ENCODE measurements at places on chromosomes 5 and 9.

- no peak for DNase-seq
These were observed 70.0 kb downstream of the EXOSC2 start for GRCh38 chr9:130763331-130764171.

GRCh38 chr9:134916161-134916665 is 1.5 kb downstream of the FCN1 start:
- no peak for DNase-seq

GRCh38 chr5:68515514-68515913 is 300.0 kb downstream of the PIK3R1 start:
- DNase-seq, result no peak

GRCh38 chr9:135805422-135806022 is 101.8 kb downstream of the CAMSAP1 start:
- DNase-seq, result no peak

GRCh38 chr9:123542435-123543225 is 186.6 kb downstream of the CRB2 start:
- DNase-seq, result no peak

DNA sequence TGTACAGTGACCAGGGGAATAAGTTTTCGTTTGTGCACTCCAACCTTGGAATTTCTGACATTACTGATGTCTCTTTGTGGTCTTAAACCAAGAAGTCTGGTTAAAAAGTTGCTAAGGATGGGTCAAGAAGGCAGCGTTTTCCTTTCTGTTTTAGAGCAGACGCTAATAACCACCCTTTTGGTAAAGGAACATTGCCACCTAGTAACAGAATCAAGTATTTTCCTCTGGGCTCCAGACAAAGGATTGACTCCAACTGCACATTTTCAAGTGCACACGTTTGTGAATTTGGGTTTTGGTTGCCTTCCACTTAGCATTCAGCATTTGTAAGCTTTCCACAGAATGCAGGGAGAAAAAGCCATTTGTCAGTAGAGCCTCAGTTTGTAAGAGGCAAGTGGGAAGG is 22.2 kb upstream of the CEP78 start:
- DNase-seq, result peak; percentile 30

DNA sequence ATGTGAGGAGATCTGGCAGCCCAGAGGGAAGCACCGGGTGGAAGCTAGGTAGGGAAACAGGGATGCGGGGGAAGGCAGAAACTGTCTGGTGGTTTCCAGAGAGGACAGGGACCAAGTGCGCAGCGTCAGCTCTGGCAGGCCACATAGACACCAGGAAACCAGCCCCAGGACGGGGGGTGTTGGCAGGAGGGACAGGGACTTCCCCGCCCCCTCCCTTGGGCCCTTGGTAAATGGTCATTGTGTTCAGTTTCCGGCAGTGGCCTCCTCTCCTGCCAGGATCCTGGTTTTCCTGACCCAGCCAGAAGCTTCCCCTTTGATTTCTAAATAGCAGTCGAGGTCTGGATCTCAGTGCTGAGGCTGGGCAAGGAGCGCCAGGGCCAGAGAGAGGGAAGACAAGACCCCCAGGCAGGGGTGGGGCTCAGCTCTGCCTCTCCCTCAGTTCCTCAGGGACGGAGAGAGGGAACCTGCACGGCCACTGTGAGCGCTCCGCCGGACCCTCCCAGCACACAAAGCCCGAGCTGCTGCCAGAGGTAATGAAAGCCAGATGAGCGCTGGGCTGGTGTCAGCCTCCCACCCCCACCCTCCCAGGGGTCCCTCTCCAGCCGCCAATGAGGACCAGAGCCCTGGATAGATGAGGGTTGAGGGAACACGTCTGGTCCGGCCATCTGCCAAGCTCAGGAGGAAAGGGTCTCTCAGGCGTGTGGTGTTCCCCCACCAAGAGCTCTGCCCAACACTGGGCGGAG is 1.8 kb downstream of the RALGDS start:
- DNase-seq, result no peak

GRCh38 chr9:17398350-17398749 is 180.5 kb upstream of the SH3GL2 start:
- DNase-seq, result no peak

DNA sequence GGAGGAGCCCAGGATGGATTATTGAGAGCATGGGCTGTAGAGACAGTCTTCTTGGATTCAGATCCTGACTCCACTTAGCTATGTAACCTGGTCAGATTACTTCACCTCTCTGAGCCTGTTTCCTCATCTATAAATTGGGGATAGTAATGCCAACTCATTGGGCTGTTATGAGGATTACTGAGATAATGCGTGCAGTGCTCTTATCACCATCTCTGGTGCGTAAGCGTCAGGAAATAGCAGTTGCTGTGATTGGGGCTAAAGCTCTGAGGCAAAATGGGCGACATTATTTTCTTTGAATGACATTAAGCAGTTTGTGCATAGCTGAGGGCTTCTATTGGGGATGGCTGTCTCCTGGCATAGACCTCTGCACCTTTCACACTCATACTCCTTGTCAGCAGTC is 995 bp upstream of the MSMP start:
- DNase-seq, result no peak

DNA sequence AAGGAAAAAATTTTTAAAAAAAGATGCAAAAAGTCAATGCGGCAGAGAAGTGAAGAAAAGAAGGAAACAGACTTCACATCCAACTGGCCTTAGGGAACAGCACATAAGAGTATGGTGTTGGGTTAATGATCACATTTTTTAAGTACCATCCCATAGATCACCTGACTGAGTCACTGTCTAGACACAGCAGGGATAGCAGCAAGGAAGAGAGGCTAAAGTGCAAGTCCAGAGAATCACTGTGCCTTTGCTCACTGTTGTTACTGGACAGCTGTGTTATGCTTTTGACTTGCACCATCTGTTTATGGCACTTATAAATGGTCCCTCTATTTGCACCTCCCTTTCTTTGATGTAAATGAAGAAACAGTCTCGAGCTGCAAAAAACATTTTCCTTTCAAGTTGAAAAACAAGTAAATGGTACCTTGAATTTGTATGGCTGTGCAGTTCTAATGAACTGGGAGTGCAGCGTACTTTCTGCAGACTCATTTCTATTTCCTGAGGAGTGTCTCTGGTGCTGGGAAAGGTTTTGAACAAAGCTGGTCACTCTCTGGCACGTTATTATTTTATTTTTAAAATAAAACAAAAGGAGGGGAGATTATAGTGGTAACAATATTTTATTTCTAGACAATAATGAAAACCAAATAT is 84.2 kb downstream of the TRPM6 start:
- DNase-seq, result peak; percentile 41

DNA sequence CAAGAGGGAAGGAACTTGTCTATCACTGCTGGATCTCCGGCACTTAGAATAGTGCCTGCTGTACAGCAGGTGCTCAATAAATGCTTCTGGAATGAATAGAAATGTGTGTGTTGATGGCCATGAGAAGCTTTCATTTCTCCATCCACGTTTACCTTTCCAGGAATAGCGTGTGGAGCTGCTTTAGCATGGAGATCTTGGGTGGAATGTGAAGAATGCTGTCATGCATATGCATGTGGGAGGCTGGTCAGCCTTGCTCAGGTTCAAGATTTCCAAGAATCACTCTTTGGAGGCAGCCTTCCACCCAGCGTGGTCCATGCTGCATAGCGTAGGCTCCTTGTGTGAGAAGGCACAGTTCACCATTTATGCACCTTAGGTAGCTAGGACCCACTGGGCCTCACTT is 19.2 kb downstream of the COL15A1 start:
- DNase-seq, result no peak

- peak; percentile 31 for DNase-seq
These were observed 63.9 kb downstream of the PCDH1 start for GRCh38 chr5:141814064-141814964.

DNA sequence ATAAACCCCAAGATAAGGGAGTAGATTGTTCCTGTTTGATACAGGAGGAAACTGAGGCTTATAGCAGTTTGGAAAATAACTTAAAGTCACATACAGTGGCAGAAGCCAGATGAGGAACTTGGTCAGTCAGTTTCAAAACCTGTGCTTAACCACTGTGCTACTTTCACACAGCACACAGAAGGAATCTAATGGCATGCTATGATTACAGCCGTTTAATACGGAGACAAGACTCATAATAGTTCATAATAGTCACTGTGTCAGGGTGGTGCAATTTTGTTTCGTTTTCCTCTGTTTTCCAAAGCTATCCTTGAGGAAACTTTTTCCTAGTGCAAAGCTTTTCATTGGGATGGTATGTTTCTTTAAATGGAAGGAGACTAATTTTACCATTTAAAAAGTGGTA is 112.3 kb downstream of the GCNT1 start:
- peak; percentile 22 for DNase-seq

DNA sequence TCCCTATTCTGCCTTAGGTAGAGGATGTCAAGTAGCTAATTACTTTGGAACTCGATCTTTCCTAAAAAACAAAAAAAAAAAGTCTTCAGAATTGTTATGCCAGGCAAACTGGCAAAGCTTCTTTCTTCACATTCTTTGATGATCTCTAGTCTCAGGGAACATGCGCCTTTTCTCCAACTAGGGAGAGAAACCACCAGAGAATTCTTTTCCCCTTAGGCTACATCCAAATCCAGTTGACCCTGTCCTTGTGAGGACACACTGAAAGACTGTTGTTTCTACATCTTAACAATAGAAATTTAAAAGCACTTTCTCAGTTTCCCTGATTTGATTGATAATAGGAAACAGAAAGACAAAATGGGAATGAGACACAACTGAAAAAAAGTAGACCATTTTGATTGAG is 94.7 kb upstream of the ITGA2 start:
- no peak for DNase-seq

DNA sequence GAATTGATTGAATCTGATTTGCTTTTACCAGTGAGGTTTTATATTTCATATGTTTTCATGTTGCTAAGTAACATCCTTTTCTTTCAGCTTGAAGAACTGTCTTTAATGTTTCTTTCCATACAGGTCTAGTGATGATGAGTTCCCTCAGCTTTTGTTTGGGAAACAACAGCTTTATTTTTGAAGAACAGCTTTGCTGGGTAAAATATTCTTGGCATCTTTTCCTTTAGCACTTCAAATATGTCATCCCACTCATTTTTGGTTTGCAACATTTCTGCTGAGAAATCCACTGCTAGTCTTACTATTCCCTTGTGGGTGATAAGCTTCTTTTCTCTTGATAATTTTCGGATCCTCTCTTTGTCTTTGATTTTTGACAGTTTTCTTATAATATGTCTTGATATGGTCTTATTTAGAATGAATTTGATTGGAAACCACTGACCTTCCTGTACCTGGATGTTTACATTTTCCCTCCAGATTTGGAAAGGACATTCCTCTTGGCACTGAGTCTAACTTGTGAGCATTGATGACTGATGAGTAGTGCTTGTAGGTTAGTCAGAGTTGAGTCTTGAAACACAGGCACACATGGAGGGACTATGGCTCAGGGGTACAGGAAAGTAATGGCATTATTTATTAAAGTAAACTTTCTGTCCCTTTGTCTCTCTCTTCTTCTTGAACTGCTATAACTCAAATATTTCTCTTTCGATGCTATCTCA is 220.3 kb downstream of the SPATA31D1 start:
- DNase-seq, result peak; percentile 75

GRCh38 chr5:156477196-156477595 is 150.2 kb downstream of the SGCD start:
- no peak for DNase-seq

DNA sequence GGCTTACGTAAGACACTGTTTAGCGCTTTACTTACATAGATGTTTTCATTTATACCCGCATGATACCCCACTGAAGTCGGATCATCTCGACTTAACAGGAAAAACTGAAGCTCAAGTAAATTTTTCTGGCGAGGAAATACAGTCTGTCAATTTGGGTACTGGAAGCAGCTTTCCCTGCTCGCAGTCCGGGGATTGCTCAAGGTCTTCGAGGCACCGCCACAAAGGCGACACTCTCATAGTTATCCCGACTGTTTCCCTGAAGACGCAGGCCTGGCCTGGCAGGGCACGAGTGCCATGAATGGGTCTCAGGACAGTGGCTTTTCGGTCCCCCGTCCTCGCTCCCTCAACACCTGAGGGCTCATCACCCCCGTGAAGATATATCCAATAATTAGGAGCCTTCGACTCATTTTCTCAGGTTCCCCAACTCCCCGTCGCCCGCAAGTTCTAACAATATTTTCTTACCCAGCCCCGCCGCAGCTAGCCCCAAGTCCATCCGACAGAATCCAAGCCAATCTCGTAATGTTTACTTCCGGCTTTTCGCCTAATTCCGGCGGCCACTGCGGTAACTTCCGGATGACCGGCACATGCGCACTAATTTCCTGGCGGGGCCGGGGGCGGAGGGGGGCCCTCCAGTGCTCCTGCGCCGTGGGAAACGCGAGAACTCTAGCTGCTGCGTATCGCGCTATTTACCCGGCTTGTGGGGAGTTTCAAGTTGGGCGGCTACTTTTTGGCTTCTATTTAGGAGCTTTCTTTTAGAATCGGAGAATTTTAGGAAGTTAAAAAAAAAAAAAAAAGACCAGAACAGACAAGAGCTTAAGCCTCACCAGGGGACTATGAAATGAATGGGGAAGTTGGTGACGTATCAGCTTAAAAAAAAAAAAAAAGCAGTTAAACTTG is at the start of gene SLU7:
TSS of gene SLU7 (minus strand) at position 521 of the 897 bp plus-strand sequence. CDS start 3,787 bp downstream, outside the sequence.
- peak; percentile 90 for DNase-seq

DNA sequence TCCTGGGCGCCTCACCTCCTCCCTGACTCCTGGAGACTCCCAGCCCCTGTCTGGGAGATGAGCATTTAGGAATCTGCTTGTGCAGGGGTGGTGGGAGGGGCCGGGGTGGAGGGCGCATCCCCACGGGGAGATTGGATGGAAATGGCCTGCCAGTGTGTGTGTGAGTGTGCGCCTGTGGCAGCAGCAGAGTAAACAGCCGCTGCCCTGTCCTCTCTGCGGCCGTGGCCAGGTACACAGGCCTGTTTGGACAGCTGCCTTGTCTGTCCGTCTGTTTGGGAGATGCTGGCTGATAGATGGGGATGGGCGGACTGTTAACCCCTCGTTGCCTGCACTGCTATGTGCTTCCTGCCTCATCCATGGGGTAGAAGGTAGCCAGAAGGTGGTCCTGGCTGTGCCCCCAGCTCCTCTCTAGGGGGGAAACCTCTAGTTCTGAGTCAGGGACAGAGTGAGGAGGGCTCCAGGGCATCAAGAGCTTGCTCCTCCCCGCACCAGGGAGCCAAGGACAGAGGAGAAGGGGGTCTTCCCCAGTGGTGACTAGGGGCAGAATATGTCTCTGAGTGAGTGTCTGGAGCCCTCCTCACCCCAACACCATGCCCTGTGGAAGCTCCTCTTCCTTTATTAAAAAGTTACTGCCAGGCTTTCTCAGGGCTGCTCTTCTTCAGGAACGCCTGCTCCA is 60.1 kb downstream of the LMX1B start:
- DNase-seq, result no peak

GRCh38 chr9:74711341-74711740 is 176.4 kb downstream of the TRPM6 start:
- DNase-seq, result no peak

- no peak for DNase-seq
These were observed 10.4 kb downstream of the LHX3 start for GRCh38 chr9:136194540-136194939.

DNA sequence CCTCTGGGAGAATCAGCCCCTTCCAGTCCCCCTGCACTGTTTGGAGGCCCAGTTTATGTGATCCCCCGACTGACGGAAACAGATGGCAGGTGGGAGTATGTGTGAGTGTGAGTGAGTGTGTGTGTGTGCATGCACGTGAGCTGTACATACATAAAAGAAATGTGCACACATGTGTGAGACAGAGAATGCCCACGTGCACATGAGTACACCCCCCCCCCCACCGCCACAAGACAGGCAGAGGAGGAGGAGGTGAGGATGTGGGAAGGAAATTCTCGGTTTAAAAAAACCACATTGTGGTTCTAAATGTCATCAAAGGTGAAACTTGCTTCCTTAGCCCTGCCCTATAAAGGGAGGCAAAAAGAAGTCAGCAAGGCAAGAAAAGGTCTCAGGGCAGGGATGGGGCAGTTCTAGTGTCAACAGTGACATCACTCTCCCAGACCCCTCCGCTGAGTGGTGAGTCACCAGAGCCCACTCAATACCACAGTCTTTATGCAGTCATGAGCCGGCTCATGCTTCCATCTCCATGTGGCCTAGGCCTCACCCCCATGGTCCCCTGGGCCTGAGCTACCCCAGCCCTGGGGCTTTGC is 79.2 kb upstream of the HSPA9 start:
- DNase-seq, result no peak
